ENCODE measurements at places on chromosomes 12 and 14. TPM values are rescaled to one million over a fixed set of nuclear protein-coding genes. Genes with fewer than 3 reads are reported as not detected.
A peak's percentile ranks its signal among the peaks of the same experiment; 100 is the strongest.

DNA sequence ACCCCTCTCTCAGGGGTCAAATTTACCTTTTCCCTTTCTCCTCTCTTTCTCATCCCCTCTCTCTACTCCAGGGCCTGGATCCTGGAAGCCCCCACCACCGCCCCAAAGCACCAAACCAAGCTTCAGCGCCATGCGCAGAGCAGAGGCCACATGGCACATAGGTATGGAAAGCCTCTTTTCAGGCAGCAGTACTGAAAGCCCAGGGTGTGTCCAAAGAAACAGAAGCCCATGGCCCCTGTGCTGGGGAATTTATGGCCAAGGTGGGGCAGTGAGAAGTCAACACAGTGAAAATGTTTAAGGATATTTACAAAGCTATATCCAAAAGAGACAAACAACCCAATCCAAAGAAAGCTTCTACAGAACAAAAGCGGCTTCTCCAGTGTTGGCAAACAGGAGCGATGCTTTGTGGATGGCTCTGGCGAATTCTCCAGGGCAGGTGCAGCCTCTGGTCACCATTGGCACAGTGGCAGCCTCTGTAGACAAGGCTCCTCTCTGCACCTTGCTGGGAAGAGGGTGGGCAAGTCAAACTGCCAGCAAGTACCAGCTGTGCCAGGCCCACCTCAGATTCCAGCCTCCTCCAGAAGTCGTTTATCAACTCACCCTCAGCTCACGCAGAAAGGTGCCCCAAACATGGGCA lies 4.7 kb upstream of the CPNE6 start:
- H3K27ac ChIP-seq, result no peak overlapping the region
- no peaks in the 10 kb centered on the region for H3K36me3 ChIP-seq
- H3K4me3 ChIP-seq, result no peak overlapping the region
- no peaks in the 10 kb centered on the region for H3K27me3 ChIP-seq
- no peaks in the 10 kb centered on the region for H3K4me1 ChIP-seq
- DNase-seq, result no peak

DNA sequence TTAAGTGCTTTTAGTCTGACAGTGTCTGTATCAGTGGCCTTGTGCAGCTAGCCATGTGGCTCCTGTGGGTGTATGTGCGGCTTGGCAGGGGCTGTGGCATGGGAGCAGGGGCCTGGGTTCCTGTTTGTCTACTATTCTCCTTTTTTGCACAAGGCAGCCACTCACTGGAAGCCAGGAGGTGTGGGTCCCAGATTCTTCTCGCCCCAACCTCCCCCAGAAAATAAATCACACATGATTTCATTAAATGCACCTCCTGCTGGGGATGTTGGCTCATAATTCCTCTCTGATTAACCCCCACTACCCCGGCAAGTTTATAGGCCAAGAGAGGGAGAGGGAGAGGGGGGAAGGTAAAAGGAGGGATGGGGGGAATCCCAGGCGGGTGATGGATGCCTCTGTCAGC lies 17.6 kb downstream of the CALCOCO1 start:
- peaks cover 26% of the 10 kb centered on the region for H3K36me3 ChIP-seq
- no peaks in the 10 kb centered on the region for H3K27me3 ChIP-seq
- no peak overlapping the region for H3K27ac ChIP-seq
- no peaks in the 10 kb centered on the region for H3K4me1 ChIP-seq
- H3K4me3 ChIP-seq, result no peak overlapping the region

CLEC1B gene
- total RNA-seq, result not detected

DNA sequence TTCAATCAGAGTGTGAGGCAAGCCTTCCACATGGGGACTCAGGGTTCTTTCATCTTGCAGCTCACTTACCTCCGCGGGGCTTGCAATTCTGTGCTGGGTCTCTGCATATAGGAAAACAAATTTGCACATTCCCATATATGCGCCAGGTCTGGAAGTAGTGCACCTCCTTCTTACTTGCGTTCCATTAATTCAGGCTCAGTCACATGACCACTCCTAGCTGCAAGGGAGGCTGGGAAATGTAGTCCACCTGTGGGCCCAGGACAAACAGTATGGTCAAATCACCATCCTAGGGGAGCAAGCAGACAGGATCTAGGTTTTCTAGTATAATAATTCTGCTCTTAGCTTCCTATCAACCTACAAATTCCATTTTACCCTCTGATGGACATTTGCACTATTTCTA lies 160.4 kb downstream of the AACS start:
- no peak overlapping the region for H3K4me3 ChIP-seq
- no peak overlapping the region for H3K27ac ChIP-seq
- H3K4me1 ChIP-seq, result no peaks in the 10 kb centered on the region
- no peaks in the 10 kb centered on the region for H3K27me3 ChIP-seq
- H3K36me3 ChIP-seq, result no peaks in the 10 kb centered on the region

GRCh38 chr12:92927436-92928281 lies 1.4 kb downstream of the EEA1 start:
- peak overlapping the region; percentile 82 for H3K4me3 ChIP-seq
- H3K27me3 ChIP-seq, result no peaks in the 10 kb centered on the region
- DNase-seq, result no peak
- no peaks in the 10 kb centered on the region for H3K36me3 ChIP-seq

DNA sequence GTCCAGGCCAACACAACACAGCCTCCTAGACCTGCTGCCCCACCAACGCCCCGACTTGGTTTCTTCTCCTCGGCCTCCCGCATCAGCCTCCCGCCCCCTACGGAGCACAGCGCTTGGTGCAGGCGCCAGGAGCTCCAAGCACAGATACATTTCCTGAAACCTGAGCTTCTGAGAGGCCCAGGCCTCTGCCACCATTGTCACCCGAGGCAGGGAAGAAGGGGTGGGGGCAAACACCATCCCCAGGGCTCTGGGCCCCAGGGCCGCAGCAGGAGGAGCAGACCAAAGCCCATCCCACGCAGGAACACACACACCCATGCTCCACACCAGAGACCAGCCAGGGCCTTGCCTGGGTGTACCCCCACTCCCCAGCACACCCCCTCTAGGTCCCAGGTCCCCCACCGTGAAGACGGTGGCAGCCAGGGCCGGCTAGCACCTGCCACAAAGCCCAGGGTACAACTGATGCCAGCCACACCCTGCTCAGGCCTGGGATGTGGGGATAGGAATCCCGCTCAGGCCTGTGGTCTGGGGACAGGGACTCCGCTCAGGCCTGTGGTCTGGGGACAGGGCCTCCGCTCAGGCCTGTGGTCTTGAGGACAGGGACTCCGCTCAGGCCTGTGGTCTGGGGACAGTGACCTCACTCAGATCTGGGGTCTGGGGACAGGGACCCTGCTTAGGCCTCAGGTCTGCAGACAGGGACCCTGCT lies 5.4 kb downstream of the JAG2 start:
- no peaks in the 10 kb centered on the region for H3K36me3 ChIP-seq
- no peak for DNase-seq
- no peaks in the 10 kb centered on the region for H3K27me3 ChIP-seq
- H3K4me3 ChIP-seq, result no peak overlapping the region
- H3K27ac ChIP-seq, result no peak overlapping the region

- H3K36me3 ChIP-seq, result no peaks in the 10 kb centered on the region
- DNase-seq, result no peak
- H3K27ac ChIP-seq, result no peak overlapping the region
- peaks cover 14% of the 10 kb centered on the region for H3K4me1 ChIP-seq
- no peak overlapping the region for H3K4me3 ChIP-seq
Observed at GRCh38 chr12:47995981-47996401, 8.3 kb downstream of the COL2A1 start.

DNA sequence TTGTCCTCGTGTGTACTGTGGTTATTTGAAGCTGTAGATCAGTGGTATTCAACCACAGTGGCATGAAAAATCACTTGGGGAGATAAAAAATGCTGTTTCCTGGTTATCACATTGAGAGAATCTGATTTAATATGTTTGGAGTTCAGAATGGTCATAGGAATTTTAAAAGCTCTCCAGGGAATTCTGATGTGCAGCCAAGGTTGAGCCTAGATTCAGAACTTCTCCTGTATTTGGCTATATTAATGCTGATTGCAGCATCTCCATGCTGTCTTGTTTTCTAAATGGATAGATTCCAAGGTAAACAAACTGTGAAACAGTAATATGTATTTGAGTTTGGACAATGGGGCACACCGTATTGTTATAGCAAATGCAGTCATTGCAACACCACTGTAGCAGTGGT lies 982.2 kb upstream of the FBXO33 start:
- no peak overlapping the region for H3K4me3 ChIP-seq
- DNase-seq, result no peak
- no peaks in the 10 kb centered on the region for H3K4me1 ChIP-seq
- H3K27ac ChIP-seq, result no peak overlapping the region
- no peaks in the 10 kb centered on the region for H3K36me3 ChIP-seq
- no peaks in the 10 kb centered on the region for H3K27me3 ChIP-seq

PTCSC3 gene
- not detected for total RNA-seq

GRCh38 chr14:64474041-64474440 lies 8.7 kb downstream of the AKAP5 start:
- no peaks in the 10 kb centered on the region for H3K27me3 ChIP-seq
- DNase-seq, result no peak
- no peak overlapping the region for H3K4me3 ChIP-seq
- no peaks in the 10 kb centered on the region for H3K4me1 ChIP-seq
- no peak overlapping the region for H3K27ac ChIP-seq

DNA sequence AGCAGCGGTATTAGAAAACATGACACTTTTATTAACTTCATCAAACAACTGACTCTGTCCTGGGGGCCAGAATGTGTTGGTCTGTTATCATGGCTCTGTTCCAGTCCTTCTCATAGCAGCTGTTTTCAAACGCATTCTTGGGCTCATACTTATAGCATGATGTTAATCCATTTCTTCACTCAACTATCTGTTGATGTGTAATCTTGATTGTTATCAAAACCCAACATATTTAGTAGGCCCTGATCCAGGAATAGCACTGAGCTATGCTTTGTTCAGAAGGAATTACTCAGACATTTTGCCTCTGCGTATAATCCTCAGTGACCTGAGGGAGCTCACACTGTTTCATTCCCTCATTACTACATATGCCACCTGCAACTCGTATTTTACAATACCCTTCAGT lies 315.9 kb downstream of the BMP4 start:
- no peak for DNase-seq
- H3K36me3 ChIP-seq, result no peaks in the 10 kb centered on the region
- no peak overlapping the region for H3K27ac ChIP-seq
- H3K4me3 ChIP-seq, result no peak overlapping the region
- H3K4me1 ChIP-seq, result no peaks in the 10 kb centered on the region
- H3K27me3 ChIP-seq, result no peaks in the 10 kb centered on the region

GRCh38 chr14:76829650-76830421 lies 3.6 kb downstream of the LRRC74A start:
- no peak for DNase-seq
- no peaks in the 10 kb centered on the region for H3K27me3 ChIP-seq
- no peaks in the 10 kb centered on the region for H3K36me3 ChIP-seq
- H3K4me1 ChIP-seq, result peaks cover 8% of the 10 kb centered on the region
- no peak overlapping the region for H3K27ac ChIP-seq

BMAL2 gene
- 9.8 TPM for total RNA-seq

DAO gene
- total RNA-seq, result not detected
